ENCODE measurements at places on chromosomes 13 and 19.

DNA sequence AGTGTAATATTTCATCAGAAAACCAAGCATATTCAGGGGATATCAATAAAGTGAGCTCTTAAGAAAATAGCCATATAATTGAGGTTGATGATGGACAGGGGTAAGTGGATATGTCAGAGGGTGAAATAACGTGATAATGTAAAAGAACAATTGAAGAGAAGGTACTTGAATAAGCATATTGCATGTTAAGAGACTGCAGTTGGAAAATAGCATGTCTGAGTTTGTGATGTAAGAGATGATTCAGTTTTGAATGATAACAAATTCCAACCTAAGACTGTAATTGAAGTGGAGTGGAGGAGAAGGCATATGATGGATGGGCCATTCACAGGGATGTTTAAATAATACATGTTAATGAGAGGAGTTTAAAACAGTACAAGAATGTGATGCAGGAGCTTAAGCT, 1633.5 kb downstream of the SLITRK1 start:
- DNase-seq, result no peak

DNA sequence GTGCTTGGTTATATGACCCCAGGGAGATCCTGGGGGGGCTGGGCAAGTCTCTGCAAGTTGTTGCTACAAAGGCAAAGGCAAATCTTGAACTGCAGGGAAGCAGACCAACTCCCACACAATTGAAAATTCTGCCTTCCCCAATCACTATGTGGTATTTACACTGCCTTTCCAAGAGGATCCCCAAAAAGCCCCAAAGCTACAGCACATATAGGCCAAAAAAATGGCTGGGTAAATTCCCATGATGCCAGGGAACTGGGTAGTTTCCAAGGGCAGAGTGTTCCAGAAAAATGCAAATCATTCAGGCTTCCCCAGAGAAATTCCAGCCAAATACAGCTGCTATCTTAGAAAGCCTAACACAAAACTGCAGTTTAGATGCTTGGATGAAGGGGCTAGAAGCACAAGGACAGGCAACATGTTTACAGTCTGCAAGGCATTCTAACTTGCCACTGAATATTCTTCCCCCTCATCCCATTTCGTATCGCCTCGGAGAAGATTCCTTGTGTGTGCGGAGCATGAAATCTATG, 6.2 kb downstream of the FOXO1 start:
- no peak for DNase-seq

DNA sequence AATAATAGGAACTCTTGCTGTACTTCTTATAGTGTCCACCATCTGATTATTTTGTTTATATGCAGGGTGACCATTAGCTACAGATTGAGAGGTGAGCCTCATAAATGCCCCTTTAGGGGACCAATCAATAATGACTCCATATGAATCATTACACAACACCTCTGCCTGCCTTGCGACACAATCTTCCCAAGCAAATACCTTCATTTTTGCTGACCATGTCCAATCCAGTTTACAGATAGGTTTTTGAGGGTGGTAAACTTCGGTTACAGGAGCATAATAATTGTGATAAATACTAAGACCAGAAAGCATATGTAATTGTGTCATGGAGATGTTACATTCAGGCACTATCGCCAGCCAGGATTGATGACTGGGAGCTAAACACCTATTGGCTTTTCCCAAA, 23.6 kb upstream of the IL17D start:
- DNase-seq, result no peak

GRCh38 chr19:35278578-35279284, 3.6 kb upstream of the HAMP start:
- no peak for DNase-seq

DNA sequence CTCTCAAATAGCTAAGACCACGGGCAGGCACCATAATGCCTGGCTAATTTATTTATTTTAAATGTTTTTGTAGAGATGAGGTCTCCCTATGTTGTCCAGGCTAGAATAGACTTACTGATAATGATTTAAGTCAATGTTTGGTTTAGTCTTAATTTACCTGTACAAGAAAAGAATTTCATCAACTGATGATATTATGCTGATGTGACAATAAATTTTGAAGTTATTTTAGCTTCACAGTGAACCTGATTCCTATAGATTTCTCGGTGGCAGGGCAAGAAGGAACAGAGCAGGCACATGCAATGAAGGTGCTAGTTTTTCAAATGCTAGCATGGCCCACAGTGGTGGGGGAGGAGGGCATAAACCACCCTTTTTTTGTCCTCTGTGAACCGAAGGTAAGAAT, 42.6 kb upstream of the CBY2 start:
- DNase-seq, result no peak

DNA sequence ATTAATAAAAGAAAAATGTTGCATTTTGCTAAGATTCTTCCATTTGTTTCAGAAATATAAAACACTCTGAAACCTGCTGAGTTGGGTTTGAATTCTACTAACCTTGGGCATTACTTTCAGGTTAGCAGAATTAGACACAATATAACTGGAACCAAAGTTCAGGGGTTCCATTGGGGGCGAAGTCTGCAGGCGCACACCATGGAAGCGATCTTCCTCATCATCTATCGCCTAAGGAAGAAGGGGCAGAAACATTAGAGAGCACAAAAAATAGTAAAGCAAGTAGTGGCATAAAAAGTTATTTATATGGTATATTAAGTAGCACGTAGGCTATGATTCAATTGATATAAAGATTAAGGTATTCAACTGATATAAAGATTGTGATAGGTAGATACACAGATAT, 34.1 kb downstream of the CARD8 start:
- no peak for DNase-seq

- DNase-seq, result no peak
Observed at GRCh38 chr13:37289212-37289935, 183.9 kb upstream of the CSNK1A1L start.

- DNase-seq, result no peak
Observed at GRCh38 chr13:105871326-105871725, 664.1 kb downstream of the EFNB2 start.

- DNase-seq, result no peak
Observed at GRCh38 chr13:106534639-106535551, 567 bp downstream of the EFNB2 start.

Data from glomerular endothelial cell (primary cell).